ENCODE measurements at places on chromosomes 13 and 19.

DNA sequence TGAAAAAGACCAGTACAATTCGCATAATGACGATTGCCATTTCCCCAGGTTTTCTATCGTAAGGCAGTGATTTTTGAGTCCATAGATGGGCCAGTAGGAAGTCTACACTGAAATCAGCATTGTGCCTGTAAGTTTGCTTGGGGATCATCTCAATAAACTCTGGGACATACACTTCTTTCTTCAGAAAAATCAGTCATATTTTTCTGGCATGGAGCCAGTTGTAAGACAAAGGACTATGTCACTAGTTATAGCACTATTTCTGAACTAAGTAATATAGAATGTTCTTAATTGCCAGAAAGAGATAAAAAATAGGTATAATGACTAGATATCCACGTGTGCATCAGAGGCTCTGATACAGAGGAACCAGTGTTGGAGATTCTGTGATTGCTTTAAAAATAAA, 243.5 kb downstream of the LMO7 start:
- DNase-seq = no peak

DNA sequence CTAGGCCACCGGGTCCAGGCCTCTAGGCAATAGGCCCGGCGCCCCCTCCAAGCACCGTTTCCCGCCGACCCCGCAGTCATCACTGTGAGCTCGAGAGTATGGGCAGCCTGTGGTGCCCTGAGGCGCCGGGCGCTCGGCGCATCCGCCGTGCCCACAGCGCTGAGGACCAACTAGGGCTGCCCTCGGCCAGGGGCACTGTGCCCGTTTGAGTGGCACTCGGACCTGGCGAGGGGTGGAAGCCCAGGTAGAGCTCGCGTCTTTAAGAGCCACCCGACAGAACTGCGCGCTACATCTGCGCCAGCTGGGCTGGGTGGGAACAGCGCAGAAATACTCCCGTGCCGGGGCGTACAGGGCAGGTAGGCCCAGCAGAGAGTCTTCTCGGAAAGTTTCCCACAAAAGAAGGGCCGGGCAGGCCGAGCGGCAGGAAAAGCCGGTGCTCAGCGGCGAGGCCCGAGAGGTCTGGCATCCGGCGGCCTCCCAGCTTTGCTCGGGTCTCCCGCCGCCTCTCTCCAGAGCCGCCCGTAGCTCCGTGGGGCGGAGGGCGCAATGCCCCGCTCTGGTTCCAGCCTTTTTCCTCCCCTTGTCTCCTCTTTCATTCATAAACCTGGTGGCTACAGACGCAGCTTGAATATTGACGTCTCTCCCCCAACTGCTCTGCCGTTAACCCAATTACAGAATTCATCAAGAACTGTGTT, 5.4 kb upstream of the SOX1 start:
- DNase-seq = no peak

- no peak for DNase-seq
These were observed 3.6 kb downstream of the RASGRP4 start for GRCh38 chr19:38422438-38422837.

DNA sequence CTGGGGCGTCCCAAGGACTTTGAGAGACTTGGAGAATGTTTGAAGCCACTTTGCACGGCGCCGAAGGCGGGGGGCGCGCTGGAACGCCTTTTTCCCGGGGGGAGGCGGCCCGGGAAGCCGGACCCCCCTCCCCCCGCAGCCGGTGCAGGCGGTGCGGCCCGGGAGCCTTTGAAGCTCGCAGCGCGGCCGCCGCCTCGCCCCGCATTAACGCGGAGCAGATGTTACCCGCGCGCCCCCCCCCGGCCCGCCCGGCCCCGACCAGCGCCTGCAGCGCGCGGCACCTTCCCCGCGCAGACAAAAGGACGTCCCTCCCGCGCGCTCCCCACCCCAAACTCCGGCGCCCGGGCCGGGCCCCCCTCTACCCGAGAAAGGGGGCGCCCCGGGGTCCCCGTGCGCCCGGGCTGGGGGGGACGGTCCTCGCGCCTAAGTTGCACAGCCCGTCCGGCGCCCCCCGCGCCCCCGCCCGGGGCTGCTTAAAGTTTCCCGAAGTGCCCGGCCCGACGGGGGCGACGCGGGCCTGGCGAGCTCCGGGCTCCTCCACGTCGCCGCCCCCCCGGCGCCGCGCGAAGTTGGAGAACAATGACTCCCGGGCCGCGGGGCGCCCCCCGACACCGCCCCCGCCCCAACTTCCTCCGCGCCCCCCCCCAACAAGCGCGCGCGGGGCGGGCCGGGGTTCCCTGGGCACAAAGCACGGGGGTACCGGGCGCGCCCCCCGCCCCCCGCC, 685 bp downstream of the TCF3 start:
- DNase-seq = no peak

DNA sequence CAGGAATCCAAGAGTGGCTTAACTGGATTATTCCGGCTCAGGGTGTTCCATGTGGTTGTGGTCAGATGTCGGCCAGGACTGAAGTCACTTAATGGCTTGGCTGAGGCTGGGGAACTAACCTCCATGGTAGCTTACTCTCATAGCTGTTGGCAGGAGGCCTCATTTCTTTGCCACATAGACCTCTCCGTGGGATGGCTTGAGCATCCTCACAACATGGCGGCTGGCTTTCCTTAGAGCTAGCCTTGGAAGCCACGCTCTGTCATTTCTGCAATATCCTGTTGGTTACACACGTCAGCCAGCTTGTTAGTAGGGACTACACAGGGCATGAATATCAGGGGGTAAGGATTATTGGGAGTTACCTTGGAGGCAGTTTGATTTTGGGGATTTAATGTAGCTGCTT, 5.1 kb downstream of the CRX start:
- DNase-seq = no peak

- DNase-seq = no peak
These were observed 34.5 kb upstream of the ATP1A3 start for GRCh38 chr19:42028304-42029216.

DNA sequence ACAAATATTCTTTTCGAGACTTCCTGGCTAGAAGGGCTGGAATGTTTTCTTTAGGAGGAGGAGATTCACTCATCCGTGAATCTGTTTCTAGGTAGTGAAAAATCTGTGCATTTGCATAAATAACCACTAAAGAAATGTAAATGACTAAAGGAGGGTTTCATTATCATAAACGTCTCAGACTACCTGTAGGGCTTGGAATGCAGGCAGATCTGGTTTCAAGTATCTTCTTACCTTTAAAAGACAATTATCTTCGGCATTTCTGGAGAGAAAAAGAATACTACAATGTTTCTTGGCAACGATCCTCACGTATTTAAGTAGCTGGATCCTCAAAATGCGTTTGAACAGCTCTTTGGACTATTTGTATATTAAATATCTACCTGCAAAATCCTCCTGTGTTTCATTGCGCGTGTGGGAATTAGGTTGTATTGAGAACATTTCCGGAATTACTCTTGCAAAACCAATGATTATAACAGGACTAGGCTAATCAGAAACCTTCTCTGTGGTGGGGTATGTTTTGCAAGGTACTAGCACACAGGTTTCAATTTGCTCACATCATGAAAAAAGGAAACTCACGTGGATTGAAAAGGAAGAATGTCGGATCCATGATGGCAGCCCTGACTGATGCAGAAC, 291.1 kb upstream of the ARGLU1 start:
- no peak for DNase-seq

DNA sequence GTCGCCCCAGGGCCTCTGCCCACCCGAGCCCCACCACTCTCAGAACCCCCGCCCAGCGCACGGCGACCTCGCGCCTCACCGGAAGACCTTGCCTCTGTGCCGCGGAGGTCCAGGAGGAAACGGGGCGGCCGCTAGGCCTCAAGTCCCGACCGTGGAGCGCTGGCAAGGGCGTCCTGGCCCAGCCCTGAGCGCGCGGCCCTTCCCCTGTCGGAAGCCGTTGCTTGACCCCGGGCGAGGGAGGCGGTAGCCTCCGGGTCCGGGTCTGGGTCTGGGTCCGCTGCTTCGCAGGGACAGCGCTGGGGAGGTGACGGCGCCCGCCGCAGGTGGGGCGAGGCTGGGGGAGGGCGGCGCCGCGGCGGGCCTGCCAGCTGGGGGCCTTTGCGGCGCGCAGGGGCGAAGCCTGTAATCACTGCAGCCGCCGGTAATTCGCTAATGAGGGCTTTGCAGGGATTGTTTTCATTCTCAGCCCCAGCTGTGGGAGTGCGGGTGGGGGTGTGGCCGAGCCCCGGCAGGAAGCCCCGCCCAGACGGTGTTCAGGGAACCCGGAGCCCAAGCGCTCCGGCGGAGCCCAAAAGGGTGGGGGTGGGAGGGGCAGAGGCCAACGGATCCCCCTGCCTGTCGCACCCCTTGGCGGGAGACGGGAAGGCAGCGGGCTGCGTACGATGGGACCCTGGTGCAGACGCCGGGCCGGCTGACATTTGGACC, 8.6 kb downstream of the C19orf25 start:
- DNase-seq = peak; percentile 78
